Activated naive CD8-positive, alpha-beta T cell treated with anti-CD3 and anti-CD28 coated beads, Interleukin-2, amount 50 U/mL, for 16 hours (primary cell): ENCODE measurements at places on chromosomes 7 and 10.

GRCh38 chr7:32415936-32416335, 74.2 kb downstream of the LSM5 start:
- no peak for DNase-seq

DNA sequence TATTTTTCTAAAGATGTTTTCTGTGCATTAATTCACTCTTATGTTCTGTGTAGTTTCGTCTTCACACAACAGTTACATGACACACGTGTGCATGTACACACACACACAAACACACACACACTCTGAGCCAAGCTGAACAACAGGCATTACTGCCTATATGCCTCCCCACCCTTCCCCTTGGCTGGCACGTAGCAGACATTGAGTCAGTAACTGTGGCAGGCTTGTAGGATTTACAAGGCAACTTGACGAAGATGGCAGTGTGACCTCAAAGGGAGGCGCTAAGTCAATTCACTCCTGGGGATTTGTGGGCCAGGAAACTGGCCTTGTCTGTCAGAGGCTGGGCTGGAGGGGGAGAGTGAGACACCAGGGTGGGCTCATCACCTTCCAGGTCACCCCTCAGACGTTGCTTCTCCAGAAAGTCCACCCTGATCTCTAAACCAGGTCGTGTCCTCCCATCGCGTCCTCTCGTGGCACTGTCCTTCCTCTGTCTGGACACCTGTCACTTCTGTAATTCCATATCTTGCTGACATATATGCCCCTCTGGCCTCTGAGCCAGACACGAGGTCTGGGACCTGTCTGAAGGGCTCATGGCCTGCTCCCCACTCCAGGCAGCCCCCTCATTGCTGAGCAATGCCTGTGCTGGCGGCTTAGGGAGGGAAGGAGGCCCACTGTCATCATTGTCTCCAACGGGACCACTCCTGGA, 41.1 kb upstream of the INPP5A start:
- no peak for DNase-seq

DNA sequence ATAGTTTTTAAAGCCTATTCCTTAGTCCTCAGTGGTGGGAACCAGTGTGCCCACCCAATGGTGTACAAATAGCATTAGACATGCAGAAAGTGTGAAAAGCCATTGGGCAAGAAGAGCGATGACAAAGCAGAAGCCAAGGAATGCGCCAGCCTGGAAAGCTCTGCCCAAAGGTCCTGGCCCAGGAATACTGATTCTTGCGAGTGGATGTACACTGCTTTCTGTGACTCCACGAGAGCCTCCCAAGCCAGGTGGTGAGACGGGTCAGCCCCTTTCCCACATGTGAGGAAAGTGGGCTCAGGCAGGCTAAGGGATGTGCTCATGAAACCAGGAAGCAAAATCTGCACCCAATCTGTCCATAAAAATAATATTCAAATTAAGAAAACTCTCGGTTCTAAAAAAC, 106.6 kb downstream of the ADCY1 start:
- DNase-seq, result no peak

- DNase-seq, result no peak
Observed at GRCh38 chr7:81887098-81888090, 117.5 kb upstream of the HGF start.

DNA sequence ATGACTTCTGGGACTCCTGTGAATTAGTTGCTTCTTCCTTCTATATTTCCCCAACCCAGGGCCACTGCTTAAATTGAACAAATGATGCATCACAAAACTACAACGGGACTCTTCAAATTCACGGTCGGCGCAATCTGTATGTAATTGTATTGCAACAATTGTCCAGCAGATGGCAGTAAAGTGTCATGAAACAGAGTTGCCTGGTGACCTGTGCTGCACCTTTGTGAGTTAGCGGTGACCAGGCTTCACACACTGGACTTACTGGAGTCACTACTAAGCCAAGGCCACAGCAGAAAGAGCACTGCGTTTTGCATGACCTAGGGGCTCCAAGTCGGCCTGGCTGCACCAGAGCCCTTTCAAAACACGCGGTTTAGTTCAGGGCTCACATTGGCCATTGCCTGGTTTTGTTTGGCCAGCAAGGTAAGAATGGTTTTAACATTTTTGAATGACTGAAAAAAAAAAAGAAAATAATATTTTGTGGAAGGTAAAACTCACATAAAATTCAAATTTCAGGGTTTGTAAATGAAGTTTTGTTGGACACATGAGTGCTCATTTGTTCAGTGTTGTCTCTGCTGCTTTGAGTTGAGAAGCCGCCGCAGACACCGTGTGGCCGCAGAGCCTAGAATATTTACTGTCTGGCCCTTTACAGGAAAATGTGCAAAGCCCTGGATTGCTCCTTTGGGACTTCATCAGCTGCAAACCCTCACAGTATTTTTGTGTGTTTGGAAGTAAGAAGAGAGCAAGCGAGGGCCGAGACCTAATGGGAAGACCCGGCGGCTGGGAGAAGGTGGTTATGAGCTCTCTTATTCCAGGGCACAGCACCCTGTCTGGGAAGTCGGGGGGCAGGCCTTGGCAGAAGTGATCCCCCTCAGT, 23.2 kb upstream of the ZNF32 start:
- DNase-seq, result no peak

DNA sequence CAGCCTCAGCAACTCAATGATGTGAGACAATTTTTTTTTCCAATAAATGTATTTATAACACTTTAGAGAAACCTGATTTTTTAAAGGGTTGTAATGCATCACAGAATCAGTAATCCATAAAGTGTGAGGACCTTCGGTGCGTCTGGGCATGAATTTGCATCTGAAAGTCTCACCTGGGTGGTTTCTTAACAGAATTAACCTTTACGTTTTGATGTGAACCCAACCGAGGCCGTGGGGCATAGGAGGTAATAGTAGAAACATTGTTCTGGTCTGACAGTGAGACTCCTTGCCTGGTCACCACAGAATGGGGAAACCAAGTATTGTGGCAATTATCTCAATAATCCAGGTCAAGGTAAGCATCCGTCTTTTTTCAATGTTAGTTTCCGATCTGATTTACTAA, 114.6 kb downstream of the PRKCQ start:
- no peak for DNase-seq

- DNase-seq, result no peak
Observed at GRCh38 chr7:91407942-91408341, 143.7 kb downstream of the FZD1 start.

DNA sequence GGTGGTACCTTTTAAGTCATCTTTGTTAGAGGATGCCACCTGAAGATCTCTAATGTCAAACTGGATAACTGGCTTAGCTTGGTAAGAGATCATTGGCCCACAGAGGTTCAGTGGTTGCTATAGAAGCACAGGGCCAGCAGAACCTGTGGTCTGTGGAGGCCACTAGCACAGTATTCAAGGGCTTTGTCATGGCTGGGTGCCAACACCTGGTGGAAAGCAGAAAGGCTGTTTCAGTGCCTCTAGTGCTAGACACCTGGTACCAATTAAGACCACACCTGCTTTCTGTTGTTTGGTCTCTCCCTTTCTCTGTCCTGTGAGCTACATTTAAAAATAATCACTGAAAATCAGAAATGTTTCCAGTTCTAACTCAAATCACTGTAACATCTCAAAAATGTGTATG, 10.0 kb upstream of the PCGF5 start:
- no peak for DNase-seq

- DNase-seq, result no peak
Observed at GRCh38 chr10:103109821-103110220, 83.3 kb downstream of the NT5C2 start.

DNA sequence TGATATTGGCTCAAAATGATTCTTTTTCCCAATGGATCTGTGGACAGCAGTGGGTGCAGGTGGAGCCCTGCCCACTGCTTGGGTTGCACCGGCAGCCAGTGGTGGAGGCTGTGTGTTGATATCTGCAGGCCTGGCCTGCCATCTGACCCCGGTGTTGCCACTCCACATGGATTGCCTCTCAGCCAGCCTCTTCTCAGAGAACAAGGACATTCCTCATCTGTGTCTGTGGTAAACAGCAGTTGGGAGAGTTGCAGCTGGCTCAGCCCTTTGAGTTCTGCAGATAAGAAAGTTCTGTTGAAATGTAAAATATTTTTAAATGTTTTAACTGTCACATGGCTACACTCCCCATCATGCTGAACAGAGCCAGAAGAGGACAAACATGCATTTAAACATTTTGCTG, 374.9 kb upstream of the CELF2 start:
- no peak for DNase-seq

GRCh38 chr10:10431422-10432066, 586.1 kb upstream of the CELF2 start:
- DNase-seq, result no peak

DNA sequence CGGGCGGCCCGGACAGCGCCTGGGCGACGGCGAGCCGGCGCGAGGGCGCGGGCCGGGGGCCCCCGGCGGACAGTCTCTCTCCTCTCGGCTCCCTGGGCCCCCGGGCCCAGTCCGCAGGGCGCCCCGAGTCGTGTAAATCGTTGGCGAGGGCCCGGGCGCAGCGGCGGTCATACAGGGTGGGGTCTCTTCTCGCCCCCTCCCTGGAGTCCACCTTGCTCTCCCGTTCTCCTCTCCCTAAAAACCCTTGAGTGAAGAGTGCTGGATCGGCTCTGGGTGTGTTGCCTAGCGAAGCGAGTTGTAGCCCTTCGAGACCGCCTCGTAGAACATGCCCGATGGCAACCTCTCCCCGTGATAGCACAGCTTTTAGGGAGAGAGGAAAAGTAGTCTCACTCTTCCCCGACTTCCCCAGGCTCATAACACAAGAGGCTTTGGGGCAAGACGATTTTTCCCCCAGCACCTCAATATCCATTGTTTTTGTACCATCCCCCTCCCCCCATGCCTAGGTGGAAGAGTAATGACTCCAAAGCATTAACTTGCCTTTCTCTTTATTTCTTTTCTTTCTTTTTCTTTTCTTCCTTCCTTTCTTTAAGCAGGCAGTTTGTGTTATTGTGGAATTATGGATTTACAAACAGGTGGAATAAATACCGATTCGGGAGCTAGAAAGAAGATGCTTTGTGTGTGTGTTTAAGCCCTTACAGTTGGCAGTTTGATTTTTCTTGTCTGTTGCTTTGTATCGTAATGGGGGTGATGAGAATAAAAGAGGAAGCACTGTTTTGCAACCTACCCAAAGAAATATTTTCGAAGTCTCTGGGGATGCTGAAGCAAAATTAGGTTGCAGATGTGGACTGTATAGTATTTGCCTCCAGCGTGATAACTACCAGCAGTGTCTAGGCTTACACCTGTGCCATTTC, 822 bp downstream of the SHOC2 start:
- DNase-seq, result no peak

DNA sequence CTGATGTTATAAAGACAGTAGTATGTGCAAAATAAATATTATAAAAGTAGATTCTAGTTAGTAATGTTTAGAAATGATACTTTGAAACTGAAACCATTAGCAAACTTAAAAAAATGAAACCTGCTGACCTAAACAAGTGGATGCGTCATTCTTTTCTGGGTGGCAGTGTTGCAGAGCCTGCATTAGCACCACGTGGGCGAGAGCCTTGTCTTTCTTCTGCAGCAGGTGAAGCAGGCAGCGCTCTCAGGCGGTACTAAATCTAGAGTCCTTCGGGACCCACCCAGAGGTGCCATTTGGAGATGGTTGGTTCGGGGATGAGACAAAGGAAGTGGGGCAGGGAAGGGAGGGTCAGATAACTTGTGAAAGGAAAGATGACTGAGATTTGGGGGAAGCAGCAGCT, 759.1 kb upstream of the IGFBP3 start:
- no peak for DNase-seq

DNA sequence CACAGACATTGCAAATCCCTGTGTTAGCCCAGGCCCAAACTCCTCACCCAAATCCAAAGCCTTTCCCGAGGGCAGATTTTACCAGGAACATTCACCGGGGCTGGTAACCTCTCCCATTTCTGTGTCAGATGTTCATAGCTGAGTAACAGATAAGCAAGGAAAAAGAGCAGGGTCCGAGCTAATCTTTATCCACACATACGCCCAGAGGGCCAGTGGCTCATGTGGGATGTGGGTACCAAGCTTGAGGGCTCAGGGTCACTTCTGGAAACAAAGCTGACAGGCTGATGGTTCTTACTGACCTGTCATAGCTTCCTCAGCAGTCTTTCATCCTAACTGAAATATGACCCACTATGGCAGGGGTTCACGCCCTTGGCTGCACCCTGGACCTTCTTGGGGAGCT, 39.8 kb downstream of the HBP1 start:
- DNase-seq, result no peak

- no peak for DNase-seq
Observed at GRCh38 chr7:31084226-31084625, 32.1 kb downstream of the ADCYAP1R1 start.

- no peak for DNase-seq
Observed at GRCh38 chr10:80908611-80909010, 370.9 kb downstream of the SH2D4B start.

DNA sequence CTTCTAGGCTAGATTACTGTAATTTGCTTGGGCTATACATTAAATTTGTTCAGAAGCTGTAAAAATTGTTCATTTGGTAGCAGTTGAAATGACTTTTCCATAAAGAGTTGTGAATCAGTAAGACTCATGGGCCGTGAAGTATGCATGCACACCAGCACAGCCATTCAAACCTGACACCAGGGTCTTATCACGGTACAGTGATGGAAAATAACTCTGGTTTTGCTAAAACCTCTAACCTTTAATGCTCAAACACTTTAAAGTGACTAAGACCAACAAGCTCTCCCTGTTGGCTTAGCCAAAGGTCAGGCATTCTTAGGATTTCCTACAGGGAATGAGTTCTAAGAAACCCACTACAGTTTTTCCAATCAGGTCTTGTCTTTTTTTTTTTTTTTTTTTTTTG, 11.5 kb downstream of the ARL3 start:
- DNase-seq, result no peak

GRCh38 chr10:71309919-71310318, 9.1 kb upstream of the SLC29A3 start:
- DNase-seq, result no peak

- DNase-seq, result no peak
Observed at GRCh38 chr7:130274983-130275591, 8.4 kb downstream of the CPA2 start.

GRCh38 chr7:155857141-155857540, 44.9 kb upstream of the SHH start:
- DNase-seq, result no peak

- DNase-seq, result no peak
Observed at GRCh38 chr7:143846692-143847091, 55.3 kb downstream of the TCAF1 start.

GRCh38 chr10:78899996-78900714, 168.6 kb upstream of the ZMIZ1 start:
- DNase-seq, result no peak

GRCh38 chr7:32070406-32071360, at the start of gene PDE1C:
Gene PDE1C (minus strand): TSS chr7:32070407.
- DNase-seq, result no peak

DNA sequence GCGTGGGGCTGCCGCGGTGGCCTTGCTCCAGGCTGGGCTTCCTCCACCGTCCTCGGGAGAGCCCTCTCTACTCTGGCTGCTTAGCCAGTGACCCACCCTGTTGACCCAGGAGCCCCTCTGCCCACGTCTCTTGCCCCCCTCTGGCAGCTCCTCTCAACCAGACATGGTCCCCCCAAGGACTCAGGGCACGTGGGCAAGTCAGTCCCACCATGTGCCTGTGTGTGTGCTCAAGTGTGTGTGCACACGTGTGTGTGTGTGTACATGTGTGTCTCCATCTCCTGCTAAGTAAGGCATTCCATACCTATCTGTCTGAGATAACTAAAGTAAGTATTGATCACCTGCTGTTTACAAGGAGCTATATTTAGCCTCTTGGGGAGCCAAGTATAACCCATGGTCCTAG, 101.0 kb downstream of the C10orf105 start:
- no peak for DNase-seq

- no peak for DNase-seq
Observed at GRCh38 chr10:65040796-65041195, 1519.6 kb downstream of the REEP3 start.

GRCh38 chr7:138738114-138738513, 37.0 kb upstream of the SVOPL start:
- no peak for DNase-seq
